Cardiac fibroblast (primary cell): ENCODE measurements at places on chromosomes 12 and 14.

- no peak for DNase-seq
Observed at GRCh38 chr12:54009171-54010052, 627 bp downstream of the HOXC8 start.

DNA sequence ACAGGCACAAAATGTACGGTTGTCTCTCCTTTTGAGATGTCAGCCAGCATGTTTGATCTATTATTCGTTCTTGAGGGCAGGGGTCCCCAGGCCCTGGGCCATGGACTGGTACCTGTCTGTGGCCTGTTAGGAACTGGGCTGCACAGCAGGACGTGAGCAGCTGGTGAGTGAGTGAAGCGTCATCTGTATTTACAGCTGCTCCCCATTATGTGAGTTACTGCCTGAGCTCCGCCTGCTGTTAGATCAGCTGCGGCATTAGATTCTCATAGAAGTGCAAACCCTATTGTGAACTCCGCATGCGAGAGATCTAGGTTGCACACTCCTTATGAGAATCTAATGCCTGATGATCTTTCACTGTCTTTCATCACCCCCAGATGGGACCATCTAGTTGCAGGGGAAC lies 41.4 kb upstream of the SCN8A start:
- no peak for DNase-seq

DNA sequence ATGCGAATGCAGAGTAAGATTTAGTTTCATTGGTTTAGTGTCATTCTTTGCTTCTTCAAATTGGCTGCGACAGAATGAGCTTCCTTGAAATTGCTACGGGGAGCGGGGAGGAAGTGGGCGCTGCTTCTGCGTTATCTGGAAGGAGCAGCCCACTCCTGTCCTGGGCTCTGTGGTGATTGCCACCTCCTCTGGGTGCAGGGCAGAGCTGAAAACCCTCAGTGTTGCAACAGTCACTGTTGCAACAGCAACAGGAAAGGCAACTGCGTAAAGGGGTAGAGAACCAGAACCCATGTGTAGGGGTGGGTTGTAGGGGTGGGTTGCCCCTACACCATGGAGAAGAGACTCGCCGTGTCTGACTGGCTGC lies 57.7 kb downstream of the MAX start:
- DNase-seq, result no peak

DNA sequence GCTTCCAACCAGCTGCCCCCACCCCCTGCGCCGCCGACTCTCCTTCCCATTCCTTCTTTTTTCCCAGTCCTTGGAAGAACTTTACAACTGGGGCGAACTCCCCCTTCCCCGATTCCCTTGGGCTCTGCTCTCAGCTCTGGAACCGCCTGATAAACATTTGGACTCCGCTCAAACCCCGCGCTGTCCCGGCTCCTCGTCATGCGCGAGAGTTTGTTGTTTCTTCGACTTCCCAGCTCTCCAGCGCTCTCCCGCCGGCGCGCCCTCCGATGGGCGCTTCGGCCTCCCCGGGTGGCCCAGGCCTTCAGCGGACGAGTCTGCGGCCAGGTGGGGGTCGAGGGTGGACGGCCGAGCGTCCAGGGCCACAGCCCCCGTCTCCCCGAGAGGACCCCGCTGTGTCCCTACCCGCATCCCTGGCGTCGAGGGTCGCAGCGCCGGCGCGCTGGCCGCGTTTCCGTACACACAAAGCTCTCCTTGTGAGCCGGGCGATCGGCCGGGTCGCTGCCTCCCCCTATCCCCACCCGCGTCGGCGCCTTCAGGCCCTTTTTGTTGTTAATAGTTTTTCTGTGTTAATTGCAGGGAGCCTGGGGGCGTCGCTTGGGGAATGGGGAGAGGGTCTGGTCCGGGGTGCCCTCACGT lies 847 bp downstream of the MMP14 start:
- peak; percentile 64 for DNase-seq

GRCh38 chr12:30213166-30213565 lies 429.4 kb upstream of the TMTC1 start:
- DNase-seq, result no peak

DNA sequence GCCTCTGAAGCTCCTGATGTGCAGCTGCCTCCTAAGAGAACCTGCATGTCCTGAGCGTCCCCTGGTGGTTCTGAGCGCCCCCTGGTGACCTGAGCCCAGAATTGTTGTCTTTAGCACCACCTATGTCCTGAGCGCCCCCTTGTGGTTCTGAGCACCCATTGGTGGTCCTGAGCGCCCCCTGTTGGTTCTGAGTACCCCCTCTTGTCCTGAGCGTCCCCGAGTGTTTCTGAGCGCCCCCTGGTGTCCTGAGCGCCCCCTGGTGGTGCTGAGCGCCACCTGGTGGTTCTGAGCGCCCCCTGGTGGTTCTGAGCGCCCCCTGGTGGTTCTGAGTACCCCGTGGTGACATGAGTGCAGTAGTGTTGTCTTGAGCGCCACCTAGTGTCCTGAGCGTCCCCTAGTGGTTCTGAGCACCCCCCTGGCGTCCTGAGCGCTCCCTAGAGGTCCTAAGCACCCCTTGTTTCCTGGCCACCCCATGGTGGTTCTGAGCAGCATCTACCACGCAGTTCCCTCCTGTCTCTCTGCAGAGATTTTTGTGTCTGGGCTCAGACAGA lies 782.5 kb downstream of the TMEM121 start:
- no peak for DNase-seq

DNA sequence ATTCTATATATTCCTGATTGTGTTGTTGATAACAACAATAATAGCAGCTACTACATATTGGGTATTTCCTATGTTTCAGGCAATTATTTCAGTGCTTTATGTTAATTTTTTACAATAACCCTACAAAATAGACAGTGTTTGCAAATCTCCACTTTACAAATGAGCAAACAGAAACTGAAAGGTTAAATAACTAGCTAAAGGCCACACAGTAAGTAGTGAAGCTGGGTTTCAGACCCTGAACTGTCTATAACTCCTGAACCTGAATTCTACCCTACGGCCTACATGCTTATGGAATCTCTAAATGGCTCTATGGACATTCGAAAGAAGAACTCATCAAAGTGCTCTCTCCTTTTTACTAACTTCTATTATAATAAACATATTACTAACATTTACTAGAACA lies 19.7 kb upstream of the NUDT4 start:
- no peak for DNase-seq

DNA sequence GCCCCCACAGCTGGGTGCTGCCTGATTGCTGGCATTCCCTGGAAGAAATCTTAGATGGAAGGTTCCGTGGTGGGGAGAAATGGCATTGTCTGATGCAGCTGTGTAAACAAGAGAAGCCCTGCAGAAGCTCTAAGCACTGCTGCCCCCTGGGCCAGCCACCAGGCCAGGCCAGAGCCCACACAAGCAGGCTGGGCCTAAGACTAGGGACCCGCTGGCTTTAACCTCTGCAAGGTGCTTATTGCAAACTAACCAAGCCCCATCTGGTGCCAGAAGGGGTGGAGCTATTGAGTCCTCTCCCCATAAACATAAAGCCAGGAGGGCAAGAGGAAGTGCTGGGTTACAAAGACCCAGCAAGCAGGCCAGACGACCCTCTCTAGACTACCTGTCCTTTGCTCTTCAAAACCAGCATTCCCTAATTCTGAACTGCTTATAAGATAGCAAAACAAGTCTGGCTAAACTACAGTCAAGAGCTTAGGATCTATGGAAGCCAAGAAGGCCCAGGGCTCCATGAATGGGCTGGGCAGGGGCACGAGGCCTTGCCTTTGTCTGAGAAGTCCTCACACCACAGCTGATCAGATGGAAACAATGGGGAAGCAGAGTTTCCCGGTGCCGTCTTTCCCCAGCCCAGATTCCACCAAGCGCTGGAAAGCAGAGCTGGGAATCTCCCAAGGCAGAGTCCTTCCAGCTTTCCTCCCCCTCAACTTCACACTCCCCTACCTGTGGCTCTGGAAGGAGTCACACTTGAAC lies 28.8 kb downstream of the P2RX4 start:
- DNase-seq, result no peak

- DNase-seq, result peak; percentile 68
Observed at GRCh38 chr12:96500693-96501092, 11.3 kb downstream of the CFAP54 start.

GRCh38 chr12:84355561-84355960 lies 557.0 kb downstream of the SLC6A15 start:
- DNase-seq, result no peak

DNA sequence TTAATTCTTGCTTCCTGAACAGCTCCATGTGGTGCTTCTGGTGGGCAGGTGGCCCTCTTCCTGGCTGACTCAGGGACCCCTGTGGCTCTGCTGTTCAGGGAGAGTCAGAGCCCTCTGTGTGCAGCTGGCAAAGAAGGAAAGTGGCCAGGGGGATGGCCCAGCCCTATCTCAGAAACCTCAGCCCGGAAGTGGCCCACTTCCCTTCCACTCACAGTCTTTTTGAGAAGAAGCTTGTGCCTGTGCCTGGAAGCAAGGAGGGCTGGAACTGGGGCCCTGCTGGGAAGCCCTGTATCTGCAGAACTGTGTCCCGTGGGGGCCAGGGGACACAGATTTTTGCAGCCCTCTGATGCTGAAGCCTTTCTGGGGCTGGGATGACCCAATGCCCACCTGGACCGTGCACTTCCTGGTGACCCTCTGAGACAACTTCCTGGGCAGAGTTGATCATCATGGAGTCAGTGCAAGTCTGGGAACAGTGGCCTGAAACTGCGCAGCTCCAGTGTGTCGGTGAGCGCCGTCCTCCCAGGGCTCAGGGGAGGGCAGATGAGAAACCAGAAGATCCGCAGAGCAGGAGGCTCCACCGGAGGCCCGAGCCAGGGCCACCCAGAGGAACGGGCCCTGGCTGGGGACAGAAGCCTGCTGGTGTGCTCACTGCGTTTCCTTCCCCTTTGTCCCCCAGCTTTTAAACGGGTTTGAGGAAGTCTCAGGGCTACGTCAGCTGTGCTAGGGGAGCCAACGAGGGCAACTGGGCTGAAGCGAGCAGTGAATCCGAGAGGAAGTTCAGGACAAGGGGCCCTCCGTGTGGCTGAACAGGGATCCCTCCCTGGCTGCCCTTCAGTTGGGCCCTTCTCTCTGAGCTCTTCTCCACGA lies 217.4 kb upstream of the RTL1 start:
- no peak for DNase-seq

DNA sequence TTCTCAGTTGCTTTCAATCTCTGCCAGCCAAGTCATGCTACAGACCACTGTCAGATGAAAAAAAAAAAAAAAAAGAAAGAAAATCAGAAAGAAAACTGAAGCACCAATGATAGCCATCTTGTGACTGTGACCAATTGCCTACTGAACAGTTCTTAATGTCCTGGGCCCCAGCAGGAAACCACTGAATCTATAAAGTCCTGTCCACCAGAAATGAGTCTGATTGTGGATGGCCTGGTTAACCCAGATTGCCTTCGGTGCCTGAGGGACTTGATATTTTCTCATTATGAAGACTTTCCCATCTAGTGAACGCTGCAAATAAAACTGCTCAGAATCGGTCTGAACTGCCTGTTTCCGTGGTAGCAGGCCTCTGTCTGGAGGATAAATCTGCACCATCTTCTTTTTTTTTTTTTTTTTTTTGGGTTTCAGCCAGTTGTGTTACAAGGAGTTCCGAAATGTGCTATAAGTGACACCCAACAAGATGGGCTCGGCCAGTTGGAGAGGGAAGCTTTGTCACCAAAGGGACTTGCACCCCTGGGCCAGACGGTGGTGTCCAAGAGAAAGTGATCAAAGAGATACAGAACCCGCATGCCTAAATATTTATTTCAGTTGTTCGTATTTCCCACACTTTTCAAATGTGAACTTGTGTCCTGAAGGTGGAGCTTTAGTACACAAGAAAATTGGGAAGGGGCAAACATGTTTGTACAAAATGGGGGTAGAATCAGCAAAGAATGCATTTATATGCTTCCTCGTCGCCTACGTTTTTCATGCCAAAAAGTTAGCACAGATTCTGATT lies 3.0 kb upstream of the PLXNC1 start:
- DNase-seq, result peak; percentile 65

DNA sequence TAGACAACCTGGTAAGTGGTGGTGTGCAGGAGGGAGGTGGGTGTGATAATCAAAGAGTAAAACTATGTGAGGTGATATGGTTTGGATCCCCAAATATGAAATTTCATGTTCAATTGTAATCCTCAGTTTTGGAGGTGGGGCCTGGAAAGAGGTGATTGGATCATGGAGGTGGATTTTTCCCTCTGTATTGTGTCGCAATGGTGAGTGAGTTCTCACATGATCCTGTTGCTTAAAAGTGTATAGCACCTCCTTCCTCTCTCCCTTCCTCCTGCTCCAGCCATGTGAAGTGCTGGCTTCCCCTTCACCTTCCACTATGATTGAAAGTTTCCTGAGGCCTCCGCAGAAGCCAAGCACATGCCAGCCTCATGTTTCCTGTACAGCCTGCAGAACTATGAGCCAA lies 270.2 kb upstream of the FOXG1 start:
- no peak for DNase-seq

- DNase-seq, result no peak
Observed at GRCh38 chr14:99938896-99939295, 126.3 kb upstream of the EVL start.

DNA sequence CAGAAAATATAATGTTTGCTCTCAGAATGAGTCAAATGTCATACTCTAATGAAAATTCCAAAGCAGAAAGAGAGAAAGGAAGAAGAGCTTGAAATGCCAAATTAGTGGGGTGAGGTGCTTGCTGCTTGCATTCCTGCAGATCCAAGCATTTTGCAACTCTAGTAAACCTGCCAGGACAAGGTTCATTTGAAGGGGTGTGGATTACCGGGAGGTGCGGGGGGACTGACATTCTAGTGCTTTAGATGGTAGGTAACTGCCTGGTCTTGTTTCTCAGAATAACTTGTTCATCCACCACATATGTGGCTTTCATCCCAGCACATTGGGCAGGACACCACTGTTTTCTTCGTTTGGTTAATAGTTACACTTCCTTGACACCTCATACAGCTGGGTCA lies 144.4 kb downstream of the AKAP6 start:
- DNase-seq, result peak; percentile 69

DNA sequence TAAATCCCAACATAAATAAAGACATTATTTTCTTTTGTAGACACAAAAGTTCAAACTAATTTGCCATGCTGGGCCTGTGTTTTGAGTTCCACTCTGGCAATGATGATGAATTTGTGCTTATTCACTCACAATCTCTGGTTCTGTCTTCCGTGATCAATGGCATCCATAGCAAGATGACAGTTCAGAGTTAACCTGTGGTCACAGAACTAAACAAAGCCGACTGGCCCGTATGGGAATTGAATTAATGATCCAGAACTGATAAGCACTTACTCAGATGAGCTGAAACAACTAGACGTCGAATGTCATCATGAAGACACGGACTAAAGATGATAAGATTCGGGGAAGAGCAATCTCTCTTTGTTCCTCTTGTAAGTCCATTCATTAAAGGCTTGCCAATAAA lies 81.6 kb downstream of the CAPZA3 start:
- DNase-seq, result no peak

DNA sequence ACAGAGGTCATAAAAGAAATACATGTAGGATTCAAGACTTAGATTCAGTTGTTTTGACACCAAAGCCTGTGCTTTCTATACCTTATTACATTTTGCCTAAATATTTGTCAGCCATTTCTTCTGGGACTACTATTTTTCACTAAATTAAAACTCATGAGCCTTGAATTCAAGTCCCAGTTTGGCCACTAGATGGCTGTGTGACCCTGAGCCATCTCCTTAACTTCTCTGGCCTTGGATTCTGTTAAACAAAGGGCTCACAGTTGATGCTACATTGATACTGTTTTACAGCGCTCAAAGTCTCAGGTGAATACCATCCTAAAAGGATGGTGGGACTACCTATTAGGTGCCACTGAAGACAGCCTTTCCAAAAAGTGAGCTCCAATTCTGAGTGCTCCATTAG lies 39.6 kb upstream of the CCDC198 start:
- peak; percentile 52 for DNase-seq

GRCh38 chr12:106416273-106416672 lies 58.7 kb downstream of the POLR3B start:
- DNase-seq, result peak; percentile 6

GRCh38 chr14:96086574-96087077 lies 47.5 kb downstream of the C14orf132 start:
- no peak for DNase-seq
